ENCODE measurements at places on chromosomes 1 and 21.
A peak's percentile ranks its signal among the peaks of the same experiment; 100 is the strongest.

GRCh38 chr1:225688345-225688744, 35.4 kb upstream of the ENAH start:
- no peak for DNase-seq

- DNase-seq, result no peak
Observed at GRCh38 chr1:56915960-56916359, 49.9 kb downstream of the C8B start.

- DNase-seq, result peak; percentile 36
Observed at GRCh38 chr21:45818276-45818903, 163.2 kb upstream of the COL6A1 start.

DNA sequence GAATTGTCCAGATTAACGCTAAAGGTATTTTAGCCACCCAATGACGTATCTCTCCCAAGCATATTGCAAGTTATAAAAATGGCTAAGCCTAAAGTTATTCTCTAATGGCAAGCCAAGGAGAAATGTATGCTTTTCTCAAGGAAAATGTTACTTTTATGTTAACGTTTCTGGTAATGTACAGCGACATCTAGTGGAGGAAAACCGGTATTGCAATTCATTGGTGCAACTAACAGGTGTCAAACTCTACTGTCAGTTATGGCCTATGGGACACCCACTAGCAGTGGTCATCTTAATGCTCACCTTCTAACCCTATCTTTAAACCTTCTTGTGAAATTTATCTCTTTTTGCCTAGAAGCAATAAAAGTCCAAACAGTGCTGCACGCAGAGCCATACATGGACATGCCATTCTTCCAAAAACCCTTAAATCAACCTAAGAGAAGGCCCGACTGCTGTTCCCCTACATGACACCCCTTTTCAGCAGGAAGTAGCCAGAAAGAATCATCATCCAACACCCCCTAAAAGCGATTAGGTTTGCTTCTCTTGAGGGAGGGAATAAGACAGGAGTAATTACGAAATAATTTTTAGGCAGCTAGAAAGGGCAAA, 68.7 kb upstream of the LRIF1 start:
- peak; percentile 63 for DNase-seq

DNA sequence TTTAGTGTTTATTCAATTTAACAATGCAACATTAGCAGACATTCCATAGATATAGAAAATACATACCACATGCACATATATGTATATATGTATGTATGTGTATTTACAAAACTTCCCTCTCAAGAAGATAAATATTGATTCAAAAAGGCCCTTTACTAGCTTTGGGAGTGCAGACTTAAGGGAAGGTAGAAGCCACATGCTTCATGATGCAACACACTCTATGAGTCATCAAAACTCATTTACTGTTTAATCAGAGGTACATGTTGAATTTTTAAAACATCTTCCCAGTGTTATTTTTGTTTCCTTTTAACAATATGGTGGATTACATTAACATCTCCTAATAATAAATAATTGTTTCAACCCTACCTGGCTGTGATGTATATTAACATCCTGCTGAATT, 61.4 kb upstream of the KIRREL1 start:
- peak; percentile 51 for DNase-seq

Measured in suppressor macrophage (primary cell).